ENCODE measurements at places on chromosomes 12 and 14.

- DNase-seq: no peak
These were observed 723 bp downstream of the SIVA1 start for GRCh38 chr14:104753528-104754212.

GRCh38 chr12:50326590-50327284, 43.4 kb upstream of the LIMA1 start:
- no peak for DNase-seq

- no peak for DNase-seq
These were observed 38.0 kb upstream of the CPM start for GRCh38 chr12:68970951-68971350.

GRCh38 chr12:15114501-15114900, 106.7 kb downstream of the RERG start:
- no peak for DNase-seq

- DNase-seq: no peak
These were observed 46.5 kb downstream of the OR9K2 start for GRCh38 chr12:55172686-55173085.

DNA sequence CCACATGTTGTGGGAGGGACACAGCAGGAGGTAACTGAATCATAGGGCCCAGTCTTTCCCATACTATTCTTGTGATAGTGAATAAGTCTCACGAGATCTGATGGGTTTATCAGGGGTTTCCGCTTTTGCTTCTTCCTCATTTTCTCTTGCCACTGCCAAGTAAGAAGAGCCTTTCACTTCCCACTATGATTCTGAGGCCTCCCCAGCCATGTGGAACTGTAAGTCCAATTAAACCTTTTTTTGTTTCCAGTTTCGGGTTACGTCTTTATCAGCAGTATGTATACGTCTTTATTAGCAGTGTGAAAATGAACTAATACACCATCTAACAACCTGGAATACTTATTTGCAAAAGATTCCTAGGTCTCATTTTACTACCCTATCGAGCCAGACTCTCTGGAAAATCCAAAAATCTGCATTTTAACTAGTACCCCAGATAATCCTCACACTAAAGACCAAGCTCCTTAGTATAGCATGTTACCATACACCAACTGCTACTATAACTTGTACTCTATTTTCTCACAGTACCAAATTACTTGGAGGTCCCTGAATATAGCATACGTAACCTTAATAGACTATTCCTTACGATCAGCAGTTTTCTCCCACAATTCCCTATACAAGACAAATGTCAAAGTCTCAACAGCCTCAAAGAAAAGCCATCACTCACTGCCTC, 11.5 kb downstream of the GTF2A1 start:
- no peak for DNase-seq

DNA sequence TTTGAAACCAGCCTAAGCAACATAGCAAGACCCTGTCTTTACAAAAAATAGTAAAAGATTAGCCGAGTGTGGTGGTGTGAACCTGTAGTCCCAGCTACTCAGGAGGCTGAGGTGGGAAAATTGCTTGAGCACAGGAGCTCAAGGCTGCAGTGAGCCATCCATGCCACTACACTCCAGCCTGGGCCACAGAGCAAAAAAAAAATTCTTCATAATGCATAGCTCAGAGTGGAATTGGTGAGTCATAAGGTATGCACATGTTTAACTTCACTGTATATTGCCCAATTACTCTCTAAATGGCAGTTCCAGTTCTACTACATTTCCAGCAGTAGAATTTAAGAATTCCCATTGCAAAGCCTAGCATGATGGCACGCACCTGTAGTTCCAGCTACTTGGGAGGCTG, 26.8 kb upstream of the CLIP1 start:
- DNase-seq: no peak

GRCh38 chr14:86672080-86672479, 1142.1 kb downstream of the FLRT2 start:
- DNase-seq: no peak

- no peak for DNase-seq
These were observed 15.8 kb downstream of the HIF1A start for GRCh38 chr14:61710853-61711817.

- DNase-seq: no peak
These were observed 57.9 kb downstream of the SLC17A8 start for GRCh38 chr12:100414739-100415138.

DNA sequence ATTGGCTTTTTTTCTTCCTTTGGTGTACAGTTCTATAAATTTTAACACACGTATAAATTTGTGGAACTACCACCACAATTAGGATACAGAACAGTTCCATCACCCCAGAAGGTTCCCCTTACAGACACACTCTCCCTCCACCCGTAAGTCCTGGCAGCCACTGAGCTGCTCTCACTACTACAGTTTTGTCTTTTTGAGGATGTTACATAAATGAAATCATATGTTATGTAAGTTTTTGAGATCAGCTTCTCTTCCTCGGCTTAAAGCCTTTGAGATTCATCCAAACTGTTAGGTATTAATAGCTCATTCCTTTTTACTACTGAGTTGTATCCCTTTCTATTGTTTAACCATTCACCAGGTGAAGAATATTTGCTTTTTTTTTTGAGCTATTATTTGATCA, 74.3 kb upstream of the SLC24A4 start:
- DNase-seq: no peak

DNA sequence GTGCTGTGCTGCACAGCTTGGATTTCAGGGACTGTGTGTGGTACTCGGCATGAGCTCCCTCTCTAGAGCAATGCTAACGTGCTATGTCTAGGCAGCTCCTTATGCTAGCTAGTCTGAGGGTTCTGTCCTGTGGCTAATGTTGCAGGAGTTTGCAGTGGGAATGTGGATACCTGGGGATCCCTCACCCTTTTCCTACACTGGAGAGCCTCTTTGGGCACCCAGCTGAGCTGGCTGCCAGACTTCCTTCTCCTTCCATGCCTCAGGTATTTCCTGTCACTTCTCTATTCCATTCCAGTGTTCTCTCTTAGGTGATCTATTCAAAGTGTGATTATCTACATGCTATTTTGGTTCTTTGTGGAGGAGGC, 64.9 kb downstream of the FBXO33 start:
- DNase-seq: no peak

DNA sequence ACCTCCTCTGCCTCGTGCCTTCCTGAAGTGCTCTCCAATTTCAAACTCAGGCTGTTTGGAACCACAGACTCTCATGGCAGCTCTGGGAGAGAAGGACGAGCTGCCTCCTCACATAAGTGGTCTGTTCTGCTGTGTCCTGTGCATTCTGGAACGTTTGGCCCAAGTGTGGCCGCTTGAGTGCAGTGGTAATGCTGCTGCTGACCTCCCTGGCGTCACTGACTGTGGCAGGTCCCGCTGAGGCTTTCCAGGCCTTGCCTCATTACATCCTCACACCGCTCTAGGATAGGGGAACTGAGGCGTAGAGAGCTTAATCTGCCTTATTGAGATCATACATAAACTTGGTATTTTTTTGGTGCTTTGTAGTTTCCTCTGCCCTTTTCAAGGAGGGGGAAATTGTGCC, 14.2 kb downstream of the CCDC92 start:
- DNase-seq: no peak

DNA sequence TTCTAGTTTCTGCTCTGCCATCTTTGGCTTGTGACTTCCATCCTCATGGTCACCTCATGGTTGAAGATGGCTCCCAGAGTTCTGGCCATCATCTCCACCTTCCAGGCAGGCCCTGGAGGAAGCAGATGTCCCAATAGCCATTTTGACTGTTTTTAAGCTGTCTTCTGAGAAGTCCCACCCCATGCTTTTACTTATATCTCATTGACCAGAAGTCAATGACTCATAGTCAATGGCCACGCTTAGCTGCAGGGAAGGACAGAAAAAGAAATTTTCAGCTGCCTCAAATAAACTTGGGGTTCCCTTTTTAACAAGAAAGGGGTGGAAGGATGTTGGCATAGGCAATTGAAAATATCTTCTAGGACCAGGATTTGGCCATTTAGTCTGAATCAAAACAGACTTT, 168.1 kb downstream of the AACS start:
- DNase-seq: no peak

Measured in muscle of arm (tissue), 14 donors.